ENCODE measurements at places on chromosomes 13 and 19. TPM values are rescaled to one million over a fixed set of nuclear protein-coding genes. Genes with fewer than 3 reads are reported as not detected.

DNA sequence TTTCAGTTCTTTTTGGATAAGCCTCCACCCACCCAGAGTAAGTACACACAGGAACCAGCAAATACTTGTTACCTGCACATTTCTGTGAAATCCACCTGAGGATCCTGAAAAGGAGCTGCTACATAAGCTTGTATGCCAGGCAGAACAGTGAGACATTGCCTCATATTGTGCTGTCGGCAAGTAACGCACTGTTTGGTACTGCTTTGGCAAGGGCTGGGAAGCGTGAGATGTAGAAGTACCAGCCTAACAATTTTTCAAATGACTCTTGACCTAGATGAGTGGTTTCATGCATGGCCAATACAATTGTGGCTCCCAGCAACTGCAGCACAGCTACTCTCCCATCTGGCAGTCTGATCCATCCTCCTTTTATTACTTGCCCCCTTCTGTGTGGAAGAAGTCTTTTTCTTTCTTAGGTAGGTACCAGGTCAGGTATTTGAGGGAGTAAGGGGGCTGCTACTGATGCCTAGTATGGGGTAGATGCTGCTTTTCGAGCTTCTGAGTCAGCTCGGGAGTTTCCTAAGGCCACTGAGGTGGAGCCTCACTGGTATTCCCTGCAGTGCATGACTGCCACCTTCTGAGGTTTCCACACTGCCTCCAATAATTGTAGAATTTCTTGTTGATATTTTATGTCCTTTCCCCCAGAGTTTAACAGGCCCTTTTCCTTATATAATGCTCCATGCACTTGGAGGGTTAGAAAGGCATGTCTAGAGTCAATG lies 52.2 kb downstream of the ZNF737 start:
- no peak for DNase-seq

DNA sequence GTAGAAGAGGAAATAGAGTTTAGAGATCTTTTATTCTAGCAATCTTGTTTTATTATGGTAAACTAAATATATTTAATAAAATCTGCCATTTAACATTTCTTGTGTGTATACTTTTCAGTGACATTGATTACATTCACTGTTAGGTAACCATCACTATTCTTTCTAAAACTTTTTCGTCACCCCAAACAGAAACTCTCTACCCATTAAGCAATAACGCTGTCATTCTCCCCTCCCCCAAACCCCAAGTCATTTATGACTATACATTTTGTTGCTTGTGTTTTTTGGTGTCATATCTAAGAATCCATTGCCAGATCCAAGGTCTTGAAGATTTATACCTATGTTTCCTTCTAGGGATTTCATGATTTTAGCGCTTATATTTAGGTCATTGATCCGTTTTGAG lies 10.6 kb downstream of the URI1 start:
- no peak for DNase-seq

DNA sequence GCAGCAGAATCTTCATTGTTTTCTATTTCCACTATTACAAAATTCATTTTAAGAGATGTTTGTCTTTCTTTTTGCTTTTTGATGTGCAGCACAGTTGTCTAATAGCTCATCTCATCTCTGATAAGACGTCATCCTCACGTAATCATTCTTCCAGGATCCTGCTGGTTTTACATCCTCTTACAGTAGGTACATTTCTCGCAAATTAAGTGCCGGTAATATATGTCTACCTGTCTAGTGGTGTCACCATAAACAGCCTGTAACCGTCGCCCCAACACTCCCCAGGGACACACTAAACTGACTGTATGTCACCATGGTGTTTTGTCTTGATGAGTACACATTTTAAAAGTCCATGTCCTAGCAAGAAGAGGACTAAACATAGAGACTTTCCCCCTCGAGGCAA lies 94.5 kb upstream of the VSTM2B start:
- no peak for DNase-seq

SIGLEC5 gene
- total RNA-seq = 0.24 TPM

RAVER1 gene
- 56.1 TPM for total RNA-seq

KIR2DL4 gene
- total RNA-seq = 0.44 TPM

MBD3L3 gene
- total RNA-seq = not detected

Data from naive thymus-derived CD4-positive, alpha-beta T cell (primary cell).